ENCODE measurements at places on chromosomes 11 and 22.

DNA sequence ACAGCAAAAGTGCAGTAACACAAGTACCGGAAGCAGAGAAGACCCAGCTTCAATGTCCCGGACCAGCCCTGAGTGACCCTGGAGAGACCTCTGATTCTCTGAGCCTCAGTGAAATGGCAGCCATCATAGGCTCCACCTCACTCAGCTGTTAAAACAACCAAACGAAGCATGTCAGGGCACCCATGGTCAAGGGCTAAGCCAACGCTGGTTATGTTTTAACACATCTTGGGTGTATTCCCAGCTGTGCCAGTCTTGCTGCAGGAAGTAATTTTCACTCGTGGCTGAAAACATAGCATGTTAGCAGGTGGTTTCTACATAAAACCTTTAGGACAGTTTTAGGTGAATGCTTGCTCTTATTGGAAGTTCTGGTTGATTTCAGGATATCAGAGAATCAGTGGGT is 30.9 kb downstream of the LMO2 start:
- no peak for DNase-seq

DNA sequence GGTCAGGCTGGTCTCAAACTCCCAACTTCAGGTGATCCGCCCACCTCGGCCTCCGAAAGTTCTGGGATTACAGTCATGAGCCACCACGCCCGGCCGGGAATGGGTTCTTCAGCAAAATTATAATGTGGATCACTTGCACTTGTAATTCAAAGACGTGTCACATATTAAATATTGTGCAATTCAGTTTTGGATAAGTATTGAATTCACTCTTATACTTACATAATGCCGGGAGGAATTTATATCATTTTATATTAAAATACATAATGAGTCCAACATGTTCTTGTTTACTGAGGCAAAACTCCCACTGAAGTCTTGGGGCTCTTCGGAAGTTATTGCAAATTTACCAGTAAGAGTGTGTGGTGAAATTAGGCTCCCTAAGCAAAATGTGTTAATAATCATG is 635.2 kb upstream of the LUZP2 start:
- no peak for DNase-seq

DNA sequence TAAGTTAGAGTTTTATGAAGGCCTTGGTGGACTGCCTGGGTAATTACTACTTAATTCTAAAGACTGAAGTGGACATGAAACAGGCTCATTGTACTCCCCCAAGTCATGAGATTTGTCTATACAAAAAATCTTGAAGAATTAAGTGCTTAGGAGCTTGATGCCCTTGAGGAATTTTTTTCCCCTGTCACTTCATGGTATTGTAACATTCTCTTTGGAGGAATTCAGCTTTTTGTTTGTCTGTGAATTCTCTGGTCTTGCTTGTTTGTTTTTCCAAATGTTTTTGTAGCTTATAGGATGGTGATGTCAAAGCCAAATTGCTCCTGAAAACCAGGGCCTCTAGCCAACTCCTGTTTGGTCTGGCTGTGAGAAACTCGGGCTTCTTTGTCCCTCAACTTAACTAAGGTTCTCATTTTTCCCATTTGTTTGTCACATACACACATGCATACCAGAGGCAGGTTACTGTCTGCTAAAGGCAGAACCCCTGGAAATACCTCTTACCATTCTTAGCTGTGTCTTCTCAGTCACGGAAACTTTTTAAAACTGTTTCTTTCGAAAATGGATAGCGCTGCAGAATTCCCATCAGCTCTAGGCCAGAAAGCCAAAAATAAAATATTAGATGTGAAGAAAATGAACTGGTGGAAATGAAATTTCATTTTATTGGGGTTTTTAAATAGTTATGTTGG is 66.9 kb downstream of the AMOTL1 start:
- DNase-seq = no peak

DNA sequence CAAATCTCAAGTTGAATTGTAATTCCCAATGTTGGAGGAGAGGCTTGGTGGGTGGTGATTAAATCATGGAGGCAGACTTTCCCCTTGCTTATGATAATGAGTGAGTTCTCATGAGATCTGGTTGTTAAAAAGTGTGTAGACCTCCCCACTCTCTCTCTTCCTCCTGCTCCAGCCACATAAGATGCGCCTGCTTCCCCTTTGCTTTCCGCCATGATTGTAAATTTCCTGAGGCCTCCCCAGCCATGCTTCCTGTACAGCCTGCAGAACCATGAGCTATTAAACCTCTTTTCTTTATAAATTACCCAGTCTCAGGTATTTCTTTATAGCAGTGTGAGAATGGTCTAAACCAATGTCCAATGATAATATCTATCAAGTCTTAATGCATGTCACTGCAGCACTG is 34.2 kb downstream of the SOX6 start:
- DNase-seq = no peak

- no peak for DNase-seq
Measured at GRCh38 chr22:23386822-23387580, 193.1 kb downstream of the IGLL1 start.

DNA sequence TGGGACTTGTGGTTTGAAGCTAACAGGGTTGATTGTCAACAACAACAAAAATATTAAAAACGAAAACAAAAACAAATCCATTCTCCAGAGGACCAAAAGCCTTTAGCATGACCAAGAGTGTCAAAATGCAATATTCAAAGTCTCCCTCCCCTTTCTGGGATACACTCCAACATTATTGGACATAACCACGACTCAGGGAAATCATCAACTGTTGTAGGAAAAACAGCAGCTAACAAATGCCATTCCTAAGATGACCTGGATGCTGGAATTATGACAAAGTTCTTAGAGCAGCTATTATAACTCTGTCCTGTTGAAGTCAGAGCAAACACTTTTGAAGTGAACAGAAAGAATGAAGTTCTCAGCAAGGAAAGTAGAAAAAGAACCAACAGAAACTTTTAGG is 143.0 kb downstream of the TMEM135 start:
- no peak for DNase-seq

DNA sequence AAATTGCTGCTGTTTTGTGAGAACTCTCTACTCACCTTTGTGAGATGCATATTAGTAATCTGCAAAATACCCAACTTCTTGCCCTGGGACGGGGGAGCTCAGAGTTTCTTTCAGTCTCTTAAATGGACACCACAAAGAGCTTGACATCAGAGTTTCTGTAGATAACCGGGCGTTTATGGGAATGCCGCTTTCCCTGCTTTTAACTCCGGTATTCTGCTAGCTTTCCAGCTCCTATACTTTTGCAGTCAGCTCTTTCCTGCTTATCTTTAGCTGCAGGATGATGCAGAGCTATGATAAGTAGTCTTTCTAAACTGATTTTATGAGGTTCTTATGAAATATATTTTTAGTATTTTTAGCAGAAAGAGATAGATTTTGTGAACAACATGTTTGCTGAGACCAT is 154.6 kb upstream of the SORL1-AS1 start:
- no peak for DNase-seq

All from T-helper 2 cell (primary cell).